ENCODE measurements at places on chromosomes 7 and 10.
A peak's percentile ranks its signal among the peaks of the same experiment; 100 is the strongest.

DNA sequence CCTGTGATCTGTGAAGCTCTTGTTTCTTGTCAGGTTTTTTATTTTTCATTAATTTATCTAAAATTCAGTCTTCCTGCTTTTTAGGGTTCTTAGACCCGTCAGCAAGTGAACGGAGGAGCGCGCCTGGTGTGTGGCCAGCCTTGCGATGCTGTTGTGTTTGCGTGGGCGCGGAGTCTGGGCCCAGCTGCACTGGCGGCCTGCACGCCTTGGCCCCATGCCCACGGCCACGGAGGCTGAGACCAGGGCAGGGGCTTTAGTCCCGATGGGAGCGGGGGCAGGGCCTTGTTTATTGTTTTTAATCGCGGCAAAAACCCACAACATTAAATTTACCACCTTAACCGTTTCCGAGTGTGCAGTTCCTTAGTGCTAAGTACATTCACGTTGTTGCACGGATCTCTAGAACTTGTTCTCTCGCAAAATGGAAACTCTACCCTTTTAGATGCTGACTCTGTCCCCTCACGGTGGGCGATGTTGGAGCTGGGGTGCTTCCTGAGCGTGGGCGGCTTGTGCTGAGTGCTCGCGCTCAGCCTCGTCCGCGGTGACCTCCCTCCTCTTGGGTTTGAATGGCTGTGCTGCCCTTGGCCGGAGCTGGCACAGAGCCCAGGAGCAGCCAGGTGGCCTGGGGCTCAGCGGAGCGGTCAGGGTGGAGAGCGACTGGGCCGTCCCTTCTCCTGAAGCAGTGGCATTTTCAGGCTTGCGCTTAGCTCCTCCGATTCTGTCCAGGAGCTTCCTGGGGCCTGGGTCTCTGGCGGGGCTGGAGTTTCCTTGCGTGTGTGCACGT, 69.1 kb downstream of the INPP5A start:
- no peak for DNase-seq

- DNase-seq = no peak
Observed at GRCh38 chr7:18337048-18337809, 158.3 kb upstream of the HDAC9 start.

DNA sequence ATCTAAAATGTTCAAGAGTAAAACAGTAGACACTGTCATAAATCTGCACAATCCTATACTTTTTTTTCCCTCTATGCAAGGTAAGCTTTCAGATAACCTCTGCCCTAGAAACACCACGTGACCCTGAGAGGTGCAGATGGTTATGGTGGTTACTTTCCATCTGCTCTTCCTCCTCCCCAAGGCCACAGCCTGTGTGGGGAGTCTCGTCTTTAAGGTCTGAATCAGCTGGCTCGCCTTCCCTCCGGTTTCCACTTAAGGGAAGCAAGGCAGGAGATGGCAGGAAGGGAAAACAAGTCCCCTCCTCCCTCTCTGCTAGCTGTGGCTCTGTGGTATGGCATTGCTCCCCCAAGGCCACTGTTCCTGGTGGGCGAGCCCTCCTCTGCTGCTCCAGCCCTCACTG, 181.8 kb downstream of the GLI3 start:
- no peak for DNase-seq

GRCh38 chr10:49280001-49280408, 19.0 kb upstream of the C10orf71 start:
- DNase-seq = no peak

- DNase-seq = no peak
Observed at GRCh38 chr10:75858339-75858738, 426.9 kb downstream of the LRMDA start.

- DNase-seq = no peak
Observed at GRCh38 chr7:99004216-99004615, 125.9 kb downstream of the TRRAP start.

- peak; percentile 53 for DNase-seq
Observed at GRCh38 chr10:6145166-6145987, 56.5 kb downstream of the RBM17 start.

- DNase-seq = no peak
Observed at GRCh38 chr7:45718464-45719330, 144.5 kb downstream of the ADCY1 start.

GRCh38 chr10:127200646-127201045, 4.3 kb upstream of the INSYN2A start:
- DNase-seq = no peak

GRCh38 chr10:112952282-112953173, 2.5 kb downstream of the TCF7L2 start:
- no peak for DNase-seq

- no peak for DNase-seq
Observed at GRCh38 chr10:60388116-60388625, 1.5 kb downstream of the ANK3 start.

DNA sequence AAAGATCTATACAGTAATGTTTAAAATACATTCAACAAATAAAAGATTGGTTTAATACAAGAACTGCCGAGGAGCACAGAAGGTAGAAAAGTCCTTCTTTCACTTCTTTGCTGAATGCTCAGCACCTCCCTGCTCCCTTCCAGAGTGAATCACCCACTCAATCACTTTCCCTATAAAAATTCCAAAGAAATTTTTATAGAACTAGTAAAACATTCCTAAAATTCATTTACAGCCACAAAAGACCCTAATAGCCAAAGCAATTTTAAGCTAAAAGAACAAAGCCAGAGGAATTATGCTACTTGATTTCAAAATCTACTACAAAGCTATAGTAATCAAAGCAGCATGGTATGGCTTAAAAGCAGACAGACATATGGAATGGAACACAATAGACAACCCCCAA, 320.9 kb downstream of the PCLO start:
- no peak for DNase-seq

GRCh38 chr10:79112881-79113431, 44.2 kb downstream of the ZMIZ1 start:
- DNase-seq = no peak

- no peak for DNase-seq
Observed at GRCh38 chr7:65839846-65840245, 33.0 kb upstream of the VKORC1L1 start.

DNA sequence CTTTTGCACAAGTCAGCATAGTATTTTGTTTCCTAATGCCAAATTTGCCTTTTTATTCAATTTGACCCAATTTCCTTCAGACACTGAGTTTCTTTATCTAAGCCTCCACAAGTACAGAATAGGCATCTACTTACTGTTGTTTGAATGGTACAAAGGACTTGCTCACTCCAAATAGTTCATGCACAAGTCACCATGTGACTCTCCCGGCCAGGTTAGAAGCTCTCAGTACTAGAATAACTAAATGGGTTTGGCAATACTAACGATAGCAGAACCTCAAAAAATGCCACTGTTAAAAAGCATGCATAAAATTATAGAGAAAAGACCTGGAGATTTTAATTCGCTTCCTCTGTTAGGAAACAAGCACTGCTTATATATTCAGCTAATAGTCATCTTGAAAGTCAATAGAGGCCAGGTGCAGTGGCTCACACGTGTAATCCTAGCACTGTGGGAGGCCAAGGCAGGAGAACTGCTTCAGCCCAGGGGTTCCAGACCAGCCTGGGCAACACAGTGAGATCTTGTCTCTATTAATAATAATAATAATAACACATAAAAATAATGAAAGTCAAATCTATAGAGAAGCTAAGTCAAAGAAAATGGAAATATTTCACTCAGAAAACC, 335.8 kb upstream of the MBL2 start:
- DNase-seq = no peak

- DNase-seq = no peak
Observed at GRCh38 chr10:6482737-6483357, 97.2 kb downstream of the PRKCQ start.

GRCh38 chr7:95411036-95411435, 14.9 kb upstream of the PON3 start:
- no peak for DNase-seq

- peak; percentile 88 for DNase-seq
Observed at GRCh38 chr10:95430231-95430951, 130.8 kb downstream of the SORBS1 start.

GRCh38 chr10:19791032-19791431, 25.2 kb upstream of the PLXDC2 start:
- no peak for DNase-seq

DNA sequence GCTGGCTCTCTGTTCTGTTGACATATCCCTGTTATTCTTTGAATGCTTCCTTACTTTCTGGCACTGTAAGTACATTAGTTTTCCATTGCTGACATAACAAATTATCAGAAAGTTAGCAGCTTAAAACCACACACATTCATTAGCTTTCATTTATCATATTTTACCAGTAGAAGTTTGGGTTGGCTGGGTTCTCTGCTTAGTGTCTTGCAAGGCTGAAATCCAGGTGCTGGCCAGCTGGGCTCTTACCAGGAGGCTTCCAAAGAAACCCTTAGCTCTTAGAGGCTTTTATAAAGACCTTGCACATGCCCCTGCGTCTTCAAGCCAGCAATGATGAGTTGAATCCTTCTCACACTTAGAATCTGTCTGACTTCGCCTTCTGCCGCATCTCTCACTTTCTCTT, 160.6 kb downstream of the MLLT10 start:
- no peak for DNase-seq

- DNase-seq = no peak
Observed at GRCh38 chr10:13420532-13421307, 72.6 kb upstream of the SEPHS1 start.

GRCh38 chr7:120724448-120724847, 133.5 kb downstream of the TSPAN12 start:
- no peak for DNase-seq

- DNase-seq = no peak
Observed at GRCh38 chr10:52451817-52452216, 137.7 kb downstream of the DKK1 start.

- no peak for DNase-seq
Observed at GRCh38 chr10:59852670-59853069, 53.7 kb downstream of the CCDC6 start.

GRCh38 chr10:36683421-36683820, 442.0 kb upstream of the ANKRD30A start:
- DNase-seq = no peak

DNA sequence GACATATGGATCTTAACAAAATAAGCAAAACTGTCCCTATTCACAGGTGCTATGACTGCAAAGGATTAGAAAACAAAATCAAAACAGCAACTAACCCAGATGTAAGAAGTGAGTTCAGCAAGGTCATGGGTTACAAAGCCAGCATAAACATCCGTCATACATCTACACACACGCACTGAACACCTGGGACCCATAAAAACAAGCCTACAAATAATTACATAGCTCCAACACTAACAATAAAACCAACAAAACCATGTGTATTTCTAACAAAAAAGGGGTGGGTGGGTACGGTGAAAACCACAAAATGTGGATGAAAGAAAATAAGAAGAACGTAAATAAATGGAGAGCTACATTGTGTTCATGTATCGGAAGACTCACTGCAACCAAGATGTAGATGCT, 256.8 kb downstream of the ELFN1 start:
- no peak for DNase-seq

DNA sequence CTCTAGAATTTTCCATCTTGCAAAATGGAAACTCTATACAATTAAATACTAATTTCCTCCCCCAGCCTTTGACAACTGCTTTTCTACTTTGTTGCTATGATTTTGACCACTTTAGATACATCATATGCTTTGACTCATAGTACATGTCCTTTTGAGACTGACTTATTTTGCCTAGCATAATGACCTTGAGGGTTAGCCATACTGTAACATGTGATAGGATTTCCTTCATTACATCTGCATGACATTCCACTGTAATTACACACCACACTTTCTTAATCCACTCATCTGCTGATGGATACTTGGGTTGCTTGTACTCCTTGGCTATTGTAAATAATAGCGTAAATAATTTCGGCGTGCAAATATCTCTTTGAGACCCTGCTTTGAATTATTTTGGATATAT, 127.7 kb downstream of the JAZF1 start:
- no peak for DNase-seq

- no peak for DNase-seq
Observed at GRCh38 chr7:131090188-131090587, 237.5 kb upstream of the MKLN1 start.

- DNase-seq = no peak
Observed at GRCh38 chr7:50957431-50957830, 174.7 kb upstream of the GRB10 start.

GRCh38 chr7:156610601-156611000, 30.0 kb upstream of the RNF32 start:
- no peak for DNase-seq

GRCh38 chr7:151130741-151131157, 36.7 kb downstream of the GBX1 start:
- no peak for DNase-seq

- DNase-seq = no peak
Observed at GRCh38 chr10:110818311-110819256, 53.1 kb upstream of the PDCD4 start.

DNA sequence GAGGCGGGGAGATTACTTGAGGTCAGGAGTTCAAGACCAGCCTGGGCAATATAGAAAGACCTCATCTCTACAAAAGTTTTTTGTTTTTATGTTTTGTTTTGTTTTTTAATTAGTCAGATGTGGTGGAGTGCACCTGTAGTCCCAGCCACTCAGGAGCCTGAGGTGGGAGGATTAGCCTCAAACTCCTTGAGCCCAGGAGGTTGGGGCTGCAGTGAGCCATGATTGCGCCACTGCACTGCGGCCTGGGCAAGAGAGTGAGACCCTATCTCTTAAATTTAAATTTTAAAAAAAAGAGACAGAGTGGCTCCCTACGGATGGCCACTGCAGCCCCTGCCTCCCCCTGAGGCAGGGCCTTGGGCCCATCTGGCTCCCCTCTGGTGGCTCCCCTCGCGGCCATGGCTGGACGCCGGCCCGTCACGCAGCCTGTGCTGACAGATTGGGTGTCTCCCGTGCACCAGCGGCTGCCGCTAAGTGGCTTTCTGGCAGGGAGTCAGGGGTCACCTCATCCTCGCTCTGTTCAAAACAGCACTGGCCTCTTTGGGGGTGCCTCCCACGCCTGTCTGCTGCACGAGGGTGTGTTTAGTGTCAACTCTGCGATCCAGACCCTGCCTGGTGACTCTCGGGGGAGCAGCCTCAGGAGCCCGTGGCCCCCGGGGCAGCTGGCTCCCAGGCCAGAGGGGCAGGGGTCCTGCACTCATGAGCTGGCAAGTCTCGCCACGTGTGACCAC, 44.4 kb upstream of the ELN start:
- DNase-seq = no peak

- no peak for DNase-seq
Observed at GRCh38 chr7:95493247-95493646, 7.5 kb downstream of the ASB4 start.

- DNase-seq = no peak
Observed at GRCh38 chr7:91618776-91619765, 261.4 kb downstream of the MTERF1 start.

DNA sequence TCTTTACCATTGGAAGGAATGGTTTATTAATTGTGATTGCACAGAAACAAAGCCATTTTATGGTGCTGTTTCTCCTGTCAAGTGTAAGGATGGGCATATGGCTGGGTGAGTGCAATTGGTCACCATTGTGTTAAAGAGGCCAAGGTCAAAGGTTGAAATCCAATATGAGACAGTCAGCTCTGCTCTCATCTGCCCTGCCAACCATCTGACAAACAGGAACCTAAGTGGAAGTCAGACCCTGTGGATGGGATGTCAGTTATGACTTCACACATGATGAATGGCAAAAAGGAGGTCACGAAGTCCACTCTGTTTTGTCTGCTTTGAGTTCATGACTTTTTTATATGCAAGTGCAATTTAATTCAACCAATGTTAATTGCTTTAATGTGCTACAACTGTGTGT, 172.7 kb upstream of the TMEM229A start:
- no peak for DNase-seq

- DNase-seq = no peak
Observed at GRCh38 chr7:45359250-45359649, 201.7 kb downstream of the RAMP3 start.

- no peak for DNase-seq
Observed at GRCh38 chr7:136353287-136353686, 376.1 kb upstream of the MTPN start.

- DNase-seq = no peak
Observed at GRCh38 chr10:25641595-25641994, 292.4 kb upstream of the MYO3A start.

GRCh38 chr7:82375713-82376112, 67.9 kb downstream of the CACNA2D1 start:
- peak; percentile 12 for DNase-seq
